Activated CD4-positive, alpha-beta T cell treated with anti-CD3 and anti-CD28 coated beads for 1 hour (primary cell): ENCODE measurements at places on chromosomes 6 and 20.

- DNase-seq = no peak
Observed at GRCh38 chr6:101257163-101257562, 136.3 kb upstream of the GRIK2 start.

- DNase-seq = no peak
Observed at GRCh38 chr20:48335308-48336050, 492.3 kb downstream of the PREX1 start.

GRCh38 chr6:100472674-100473073 lies 8.0 kb upstream of the SIM1 start:
- DNase-seq = no peak

GRCh38 chr6:77837034-77837784 lies 184.4 kb downstream of the MEI4 start:
- DNase-seq = no peak

DNA sequence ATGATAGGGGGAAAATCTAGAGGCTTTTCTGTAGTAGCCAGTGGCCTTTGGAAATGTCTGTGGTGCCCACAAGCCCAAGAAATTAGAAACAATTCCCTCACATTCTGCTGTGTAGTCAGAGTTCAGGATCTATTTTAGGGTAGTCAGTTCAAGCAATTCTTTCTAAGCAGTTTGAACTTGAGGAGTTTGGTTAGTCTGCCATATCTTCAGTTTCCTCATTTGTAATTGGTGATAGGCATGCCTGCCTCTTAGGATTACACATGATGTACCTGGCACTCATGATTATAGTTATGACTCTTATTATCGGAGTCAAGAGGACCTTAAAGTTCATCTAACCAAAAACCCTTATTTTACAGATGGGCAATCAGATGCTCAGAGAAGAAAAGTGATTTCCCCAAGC lies 21.2 kb upstream of the MEP1A start:
- no peak for DNase-seq

DNA sequence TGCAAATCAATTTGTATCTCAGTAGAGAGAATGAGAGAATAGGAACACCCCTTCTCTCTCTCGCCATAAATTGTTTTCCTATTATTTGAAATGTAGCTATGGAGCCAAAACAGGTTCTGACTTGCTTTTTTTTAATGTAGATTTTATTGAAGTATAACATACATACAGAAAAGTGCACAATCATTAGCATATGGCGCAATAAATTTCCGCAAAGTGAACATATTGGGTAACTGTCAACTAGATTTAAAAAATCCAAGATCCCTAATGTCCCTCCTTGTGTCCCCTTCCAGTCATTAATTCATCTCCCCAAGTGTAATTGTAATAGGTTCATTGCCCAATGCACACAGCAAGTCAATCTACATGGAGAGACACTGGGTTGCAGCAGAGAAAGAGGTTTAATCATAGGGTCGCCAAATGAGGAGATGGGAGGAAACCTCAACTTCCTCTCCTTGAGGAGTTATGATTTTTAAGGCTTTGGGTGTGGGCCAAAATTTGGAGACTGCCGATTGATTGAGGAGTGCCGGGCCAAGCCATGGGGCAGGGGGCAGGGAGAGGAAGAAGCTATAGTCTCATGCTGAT lies 43.3 kb upstream of the TGM3 start:
- no peak for DNase-seq

DNA sequence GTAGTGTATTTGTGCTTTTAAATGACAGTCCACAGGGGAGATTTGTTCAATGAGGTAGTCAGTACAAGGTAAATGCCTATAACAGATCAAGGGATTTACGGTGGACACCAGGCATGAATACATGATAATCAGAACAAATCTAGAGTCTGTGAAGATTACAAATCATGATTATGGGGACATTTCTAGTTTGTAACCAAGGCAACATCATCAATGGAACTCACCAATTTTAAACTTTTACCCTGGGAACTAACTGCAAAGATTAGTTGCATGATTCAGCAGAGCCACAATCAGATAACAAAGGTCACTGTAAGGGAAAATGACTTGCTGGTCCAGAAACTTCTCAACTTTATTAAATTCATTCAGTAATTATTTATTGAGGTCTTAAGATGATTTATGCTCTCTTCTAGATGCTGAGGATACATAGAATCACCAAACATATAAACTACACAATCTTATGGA lies at the start of gene CRISP1:
CRISP1 (minus strand) TSS at position 51 of the 459 bp plus-strand sequence. CDS start 9,135 bp downstream, outside the sequence.
- no peak for DNase-seq

DNA sequence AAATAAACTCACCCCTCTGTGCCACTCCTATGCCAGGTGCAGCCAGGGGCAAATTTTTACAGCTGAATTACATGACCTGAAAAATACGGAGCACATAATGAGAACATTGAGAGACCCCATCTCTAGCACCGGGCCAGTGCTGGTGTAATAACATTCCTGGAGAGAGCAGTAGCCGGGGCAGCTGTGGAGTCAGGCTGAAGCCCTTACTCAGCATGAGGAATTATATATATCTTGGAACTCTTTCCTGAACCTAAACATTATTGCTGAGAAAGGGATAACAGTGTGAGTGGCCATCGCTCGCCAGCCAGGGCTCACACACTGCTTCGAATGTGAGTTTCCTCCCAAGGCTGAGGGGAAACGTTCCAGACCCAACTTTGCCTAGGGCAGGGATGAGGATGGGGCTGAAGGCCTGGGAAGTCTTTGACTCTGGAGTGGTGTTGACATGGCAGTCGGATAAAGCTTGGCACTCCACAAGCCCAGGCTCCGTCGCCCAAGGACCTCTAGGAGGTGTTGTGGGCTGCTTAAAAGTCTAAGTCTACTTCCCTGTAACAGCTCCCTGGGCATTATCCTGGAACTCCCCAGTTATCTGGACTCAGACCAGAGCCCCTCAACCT lies 269.8 kb downstream of the CDC5L start:
- DNase-seq = no peak

- no peak for DNase-seq
Observed at GRCh38 chr6:37979392-37980221, 160.1 kb downstream of the ZFAND3 start.

- no peak for DNase-seq
Observed at GRCh38 chr20:18019068-18019467, 38.6 kb downstream of the OVOL2 start.

GRCh38 chr20:12112089-12112474 lies 194.4 kb downstream of the BTBD3 start:
- no peak for DNase-seq

DNA sequence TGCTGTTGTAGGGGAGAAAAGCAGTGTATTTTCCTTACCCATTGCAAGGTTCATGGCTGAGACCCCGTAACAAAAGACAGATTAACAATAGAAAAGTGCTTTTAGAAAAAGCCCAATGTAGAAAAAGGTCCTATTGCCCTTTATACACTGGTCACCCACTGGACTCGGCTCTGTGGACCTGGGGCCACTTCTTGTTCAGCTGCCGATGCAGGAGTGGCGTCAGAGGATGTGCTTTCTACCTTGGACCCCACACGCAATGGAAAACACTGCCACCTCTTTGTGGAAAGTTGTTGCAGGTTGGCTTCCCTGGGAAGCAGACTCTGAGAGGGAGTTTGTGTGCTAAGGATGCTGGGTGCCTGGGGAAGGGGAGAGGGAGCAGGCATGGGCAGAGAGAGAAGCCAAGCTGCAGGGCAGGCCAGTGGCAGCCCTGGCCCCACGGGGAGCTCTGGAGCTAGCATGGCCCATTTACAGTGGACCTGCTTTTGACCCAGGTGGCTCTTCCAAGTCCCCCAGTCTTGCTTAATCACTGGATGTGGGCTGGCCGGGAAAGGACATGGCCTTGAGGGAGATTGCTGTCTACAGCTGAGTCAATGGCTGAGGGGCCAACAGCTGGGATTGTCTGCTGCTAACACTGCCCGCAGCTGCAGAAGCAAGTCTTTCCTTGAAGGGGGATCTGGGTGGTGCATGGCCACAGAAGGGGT lies 142.9 kb downstream of the CDC5L start:
- no peak for DNase-seq

DNA sequence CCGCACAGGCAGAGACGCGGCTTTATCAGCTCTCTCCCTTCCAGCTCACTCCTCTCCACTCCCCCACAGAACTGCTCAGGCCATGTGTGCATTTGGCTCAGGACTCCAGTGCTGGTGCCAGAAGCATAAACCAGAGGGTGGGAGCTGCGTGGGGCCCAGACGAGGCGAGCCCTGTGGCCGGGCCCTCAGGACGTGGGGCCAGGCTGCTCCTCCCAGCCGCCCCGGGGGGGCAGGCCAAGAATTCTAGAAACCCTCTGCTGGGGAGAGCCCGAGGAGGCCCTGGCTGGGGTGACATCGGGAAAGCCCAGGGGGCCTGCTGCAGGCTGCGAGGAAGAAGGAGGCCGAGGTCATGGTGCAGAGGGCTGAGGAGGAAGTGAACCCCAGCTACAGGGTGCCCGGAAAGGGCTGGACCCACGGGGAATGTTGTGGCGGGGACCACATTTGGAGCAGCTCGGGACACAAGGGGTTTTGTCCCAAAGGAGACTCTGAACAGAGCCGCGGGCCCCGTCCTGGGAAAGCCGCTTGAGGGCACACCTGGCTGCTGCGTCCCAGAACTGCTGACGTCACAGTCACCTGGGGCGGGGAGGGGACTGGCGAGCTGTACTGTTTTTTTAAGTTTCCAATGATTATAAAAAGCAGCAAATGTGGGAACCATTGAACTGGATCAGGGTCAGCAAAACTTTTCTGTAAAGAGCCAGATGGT lies 107.1 kb downstream of the BANF2 start:
- DNase-seq = no peak

- no peak for DNase-seq
Observed at GRCh38 chr6:8589941-8590729, 154.8 kb upstream of the SLC35B3 start.

DNA sequence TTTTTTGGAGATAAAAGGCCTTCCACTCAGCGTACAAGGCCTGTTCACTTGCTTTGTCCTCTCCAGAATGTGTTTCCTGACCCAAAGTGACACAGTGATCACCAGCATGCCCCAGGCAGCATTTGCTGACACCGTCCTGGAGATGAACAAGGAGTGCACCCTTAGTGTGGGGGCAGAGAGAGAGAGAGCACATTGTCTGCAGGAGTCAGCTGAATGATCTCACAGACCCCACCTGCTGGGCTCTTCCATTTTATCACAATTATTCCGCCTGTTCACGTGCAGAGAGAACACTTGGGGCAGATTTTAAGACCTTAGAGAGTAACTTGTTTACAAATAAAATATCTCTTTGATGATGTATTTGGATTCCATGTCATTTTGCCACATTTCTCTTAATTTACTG lies 22.4 kb upstream of the MAS1L start:
- DNase-seq = no peak

DNA sequence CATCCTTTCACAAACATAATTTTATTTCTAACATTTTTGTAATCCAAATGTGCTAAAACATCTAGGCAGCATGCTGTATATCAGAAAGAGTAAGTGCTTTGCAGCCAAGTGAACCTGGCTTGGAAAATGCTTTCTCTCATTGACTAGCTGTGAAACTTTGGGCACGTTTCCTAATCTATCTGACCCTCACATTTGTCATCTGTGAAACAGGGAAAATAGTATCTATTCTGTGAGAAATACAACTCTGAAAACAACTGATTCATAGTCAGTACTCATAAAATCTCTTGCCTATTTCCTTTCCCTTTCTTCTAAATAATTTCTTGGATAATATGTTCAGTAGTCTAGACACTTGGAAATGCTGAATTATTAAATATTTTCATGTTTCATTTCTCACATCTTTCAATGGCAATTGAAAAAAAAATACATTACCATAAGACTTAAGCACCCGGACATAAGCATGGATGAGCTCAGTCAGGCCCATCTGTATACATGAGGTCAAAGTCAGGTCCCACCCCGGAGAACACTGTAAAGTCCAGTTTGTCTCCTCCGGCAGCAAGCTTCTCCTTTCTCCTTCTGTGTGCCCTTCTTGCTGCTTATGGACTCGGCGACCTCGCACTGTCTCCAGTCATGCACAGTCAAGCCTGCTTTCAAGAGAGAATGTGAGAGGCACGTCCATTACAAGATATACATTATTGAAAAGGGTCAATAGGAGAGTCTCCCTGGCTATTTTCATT lies 455.0 kb upstream of the SOX4 start:
- DNase-seq = no peak

GRCh38 chr20:57663241-57663640 lies 43.0 kb upstream of the ZBP1 start:
- no peak for DNase-seq

DNA sequence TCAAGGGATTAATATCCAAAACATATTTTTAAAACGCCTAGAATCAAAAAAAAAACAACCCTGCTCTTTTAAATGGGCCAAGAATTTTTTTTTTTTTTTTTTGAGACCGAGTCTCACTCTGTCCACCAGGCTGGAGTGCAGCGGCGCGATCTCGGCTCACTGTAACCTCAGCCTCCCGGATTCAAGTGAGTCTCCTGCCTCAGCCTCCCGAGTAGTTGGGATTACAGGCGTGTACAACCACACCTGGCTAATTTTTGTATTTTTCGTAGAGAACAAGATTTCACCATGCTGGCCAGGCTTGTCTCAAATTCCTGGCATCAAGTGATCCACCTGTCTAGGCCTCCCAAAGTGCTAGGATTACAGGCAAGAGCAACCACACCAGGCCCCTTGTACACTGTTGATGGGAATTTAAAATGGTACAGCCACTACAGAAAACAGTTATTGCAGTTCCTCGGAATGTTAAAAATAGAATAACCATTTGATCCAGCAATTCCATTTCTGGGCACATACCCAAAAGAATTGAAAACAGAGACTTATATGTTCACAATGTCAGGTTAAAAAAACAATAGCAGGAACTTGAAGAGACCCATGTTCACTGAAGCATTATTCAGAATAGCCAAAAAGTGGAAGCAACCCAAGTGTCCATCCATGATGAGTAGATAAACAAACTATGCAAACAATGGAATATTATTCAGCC lies 3.1 kb upstream of the MYL9 start:
- DNase-seq = no peak

DNA sequence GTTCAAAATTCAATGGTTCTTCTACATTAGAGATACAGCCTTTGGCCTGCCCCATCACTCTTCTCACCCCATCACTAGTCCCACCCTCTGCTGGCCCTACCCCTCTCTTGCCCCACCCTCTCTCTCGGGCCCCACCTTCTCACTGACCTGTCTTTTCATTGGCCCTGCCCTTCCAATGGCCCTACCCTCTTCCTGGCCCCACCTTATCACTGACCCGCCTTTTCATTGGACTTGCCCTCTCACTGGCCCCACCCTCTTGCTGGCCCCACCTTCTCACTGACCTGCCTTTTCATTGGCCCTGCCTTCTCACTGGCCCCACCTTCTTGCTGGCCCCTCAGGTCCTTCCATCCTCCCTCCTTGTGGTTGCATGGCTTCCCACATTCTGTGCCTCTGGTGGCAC lies 107.2 kb upstream of the PLEKHG1 start:
- no peak for DNase-seq

DNA sequence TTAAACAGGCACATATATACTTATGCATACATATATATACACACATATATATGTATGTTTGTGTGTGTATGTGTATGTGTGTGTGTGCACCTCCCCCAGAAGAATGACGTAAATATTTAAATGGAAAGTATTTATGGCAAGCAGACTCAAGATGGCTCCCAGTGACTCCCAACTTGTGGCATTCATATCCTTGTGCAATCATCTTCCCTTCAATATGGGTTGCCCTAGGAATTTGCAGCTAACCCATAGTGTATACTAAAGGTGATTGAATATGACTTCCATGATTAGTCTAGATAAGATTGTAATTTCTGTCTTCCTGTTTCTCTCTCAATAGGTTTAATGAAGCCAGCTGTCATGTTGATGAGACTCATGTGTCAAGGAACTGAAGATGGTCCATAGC lies 127.6 kb downstream of the TRDN start:
- no peak for DNase-seq
